Cortex of kidney (tissue), 1 donor: ENCODE measurements at places on chromosomes 4 and X.

DNA sequence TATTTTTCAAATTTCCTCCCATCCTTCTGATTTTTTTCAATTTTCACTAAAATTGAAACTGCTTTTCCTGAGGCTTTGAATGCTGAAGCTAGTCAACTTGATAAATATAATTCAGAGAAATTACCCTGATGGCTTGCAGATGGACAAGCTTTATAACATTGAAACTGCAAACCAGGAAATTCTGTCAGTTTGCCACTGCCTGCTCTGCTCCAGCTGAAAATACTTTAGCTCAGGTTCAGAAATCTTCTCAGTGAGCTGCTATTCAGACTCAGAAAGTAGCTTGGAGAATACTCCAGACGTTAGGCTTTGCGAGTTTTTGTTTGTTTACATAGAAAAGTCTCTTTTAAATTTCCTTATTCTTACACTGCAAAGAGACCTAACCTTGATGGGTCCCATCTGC lies 1574.7 kb downstream of the STIM2 start:
- no peak for DNase-seq

DNA sequence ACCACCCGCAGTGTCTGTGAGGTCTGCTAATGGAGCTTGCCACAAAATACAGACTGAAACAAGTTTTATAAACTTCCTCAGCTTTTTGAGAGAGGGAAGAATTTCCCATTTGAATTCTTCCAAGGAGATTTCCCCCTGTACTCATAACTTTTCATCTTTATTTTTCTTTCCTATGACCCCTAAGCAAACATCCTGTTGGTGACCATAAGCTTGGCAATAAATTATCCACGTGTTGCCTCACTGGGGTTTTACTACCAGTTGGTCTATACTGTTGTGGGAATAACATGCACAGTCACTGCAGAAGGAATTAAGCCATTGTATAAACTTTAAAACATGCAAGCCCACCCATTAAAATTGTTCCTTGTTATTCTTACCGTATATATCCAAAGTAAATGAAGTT lies 86.2 kb downstream of the SLC39A8 start:
- DNase-seq: no peak

- no peak for DNase-seq
Observed at GRCh38 chrX:39418731-39419638, 617.7 kb downstream of the MID1IP1 start.

GRCh38 chrX:8849945-8850344 lies 48.8 kb upstream of the FAM9A start:
- no peak for DNase-seq

- DNase-seq: no peak
Observed at GRCh38 chr4:85180533-85180932, 214.0 kb upstream of the WDFY3 start.
